ENCODE measurements at places on chromosomes 2 and 18.

DNA sequence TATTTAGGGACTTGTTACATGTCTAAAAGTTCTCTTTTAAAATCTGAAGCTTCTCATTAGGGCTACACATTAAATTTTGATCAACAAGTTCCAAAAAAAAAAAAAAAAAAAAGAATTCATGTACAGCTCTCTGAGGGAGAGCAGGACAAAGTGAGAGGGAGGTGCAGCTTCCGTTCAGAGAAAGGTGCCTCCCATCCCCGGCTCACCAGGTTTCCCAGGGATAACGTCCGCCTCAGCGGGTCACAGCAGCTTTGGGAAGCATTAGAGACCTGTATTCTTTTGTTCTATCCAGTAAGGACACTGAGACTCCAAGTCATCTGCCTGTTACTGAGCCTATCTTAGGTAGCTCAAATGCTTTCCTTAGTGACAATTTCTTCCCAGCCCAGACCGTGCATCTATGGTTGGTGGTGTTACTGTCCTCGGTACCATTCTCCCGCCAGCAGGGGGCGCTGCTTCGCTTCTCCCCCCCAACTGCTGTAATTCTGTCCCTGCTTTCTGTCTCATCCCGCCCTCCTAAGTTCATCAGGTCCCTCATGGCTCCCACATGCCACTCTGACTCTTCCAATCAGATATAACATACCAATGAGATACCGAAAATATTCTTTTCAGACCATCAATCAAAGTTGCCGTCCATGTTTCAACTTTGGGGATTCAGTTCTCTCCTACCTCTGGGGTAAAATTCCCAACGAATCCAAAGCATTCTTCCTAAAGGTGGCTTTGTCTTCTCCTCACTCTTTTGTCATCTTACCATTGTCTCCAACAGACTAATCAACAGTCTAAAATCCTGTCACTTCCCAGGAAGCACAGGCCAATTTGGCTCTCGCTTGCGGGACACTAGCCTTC, 466.5 kb downstream of the METTL4 start:
- DNase-seq = peak; percentile 53

- DNase-seq = peak; percentile 36
These were observed 19.4 kb downstream of the RRM2 start for GRCh38 chr2:10141736-10142639.

GRCh38 chr2:46363535-46364170, 66.4 kb downstream of the EPAS1 start:
- DNase-seq = peak; percentile 30

DNA sequence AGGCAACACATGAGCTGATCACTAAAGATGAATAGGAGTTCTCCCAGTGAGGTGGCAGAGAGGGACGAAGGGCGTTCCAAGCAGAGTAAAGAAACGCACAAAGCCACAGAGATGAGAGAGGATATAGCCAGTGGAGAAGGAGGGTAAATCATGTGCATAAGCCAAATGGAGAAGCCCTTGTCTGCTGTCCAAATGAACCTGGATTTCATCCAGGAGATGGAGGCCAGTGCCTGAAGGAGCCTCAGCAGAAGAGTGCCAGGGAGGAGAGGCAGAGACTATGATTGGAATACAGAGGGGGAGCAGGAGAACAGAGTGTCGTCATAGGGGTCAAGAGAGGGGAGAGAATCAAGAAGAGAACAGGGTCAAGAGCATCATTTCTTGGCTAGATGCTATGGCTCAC, 48.9 kb upstream of the STPG4 start:
- no peak for DNase-seq

DNA sequence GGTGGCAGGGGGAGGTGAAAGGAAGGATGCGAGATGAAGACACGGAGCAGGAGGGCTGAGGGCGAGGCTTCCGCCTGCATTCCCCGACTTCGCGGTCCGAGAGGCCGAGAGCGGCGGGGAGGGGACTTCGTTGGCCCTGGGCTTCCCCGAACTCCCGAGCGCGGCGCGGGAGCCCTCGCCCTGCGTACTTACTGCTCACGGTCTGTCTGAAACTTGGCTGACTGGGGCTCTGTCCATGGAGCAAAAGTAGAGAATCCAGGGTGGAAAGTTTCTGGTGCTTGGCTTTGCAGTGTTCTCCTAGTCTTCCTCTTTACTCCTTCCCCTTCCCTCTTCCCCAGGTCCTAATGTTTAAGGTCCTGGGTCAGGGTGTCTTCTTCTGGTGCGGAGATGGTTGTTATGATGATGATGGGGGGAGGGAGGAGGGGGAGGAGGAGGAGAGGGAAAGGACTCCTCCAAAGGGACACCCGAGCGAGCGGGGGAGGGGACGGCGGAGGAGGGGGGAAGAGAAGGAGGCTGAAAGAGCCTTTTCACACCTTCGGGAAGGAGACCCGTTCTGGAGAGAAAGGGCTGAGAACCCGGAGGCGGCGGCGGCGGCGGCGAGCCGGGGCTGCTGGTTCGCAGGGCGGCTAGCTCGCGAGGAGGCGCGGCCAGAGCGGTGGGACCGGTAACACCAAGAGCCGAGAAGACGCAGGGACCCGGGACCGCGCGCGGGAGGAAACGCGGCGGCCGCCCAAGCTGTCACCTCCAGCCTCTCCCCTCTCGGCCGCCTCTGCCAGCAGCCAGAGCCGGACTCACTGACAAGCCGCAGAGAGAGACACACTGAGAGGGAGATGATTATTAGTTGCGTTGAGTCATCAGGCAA, at the start of gene SATB2:
SATB2 (minus strand) TSS at position 793 of the 862 bp plus-strand sequence. CDS start 1,902 bp downstream, outside the sequence.
- DNase-seq = no peak

DNA sequence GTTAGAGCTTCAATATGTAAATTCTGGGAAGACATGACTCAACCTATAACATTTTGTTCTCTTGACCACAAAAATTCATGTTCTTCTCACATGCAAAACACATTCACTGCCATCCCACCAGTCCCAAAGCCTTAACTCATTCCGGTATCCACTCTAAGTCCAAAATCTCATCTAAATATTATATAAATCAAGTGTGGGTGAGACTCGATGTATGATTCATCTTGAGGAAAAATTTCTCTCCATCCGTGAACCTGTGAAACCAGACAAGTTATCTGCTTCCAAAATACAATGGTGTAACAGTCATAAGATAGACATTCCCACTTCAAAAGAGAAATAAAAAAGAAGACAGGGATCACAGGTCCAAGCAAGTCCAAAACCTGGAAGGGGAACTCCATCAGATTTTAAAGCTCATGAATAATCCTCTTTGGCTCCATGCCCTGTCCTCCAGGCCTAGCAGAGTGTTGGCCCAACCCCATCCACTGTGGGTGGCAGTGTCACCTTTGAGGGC, 101.3 kb downstream of the RAD51AP2 start:
- DNase-seq = no peak

DNA sequence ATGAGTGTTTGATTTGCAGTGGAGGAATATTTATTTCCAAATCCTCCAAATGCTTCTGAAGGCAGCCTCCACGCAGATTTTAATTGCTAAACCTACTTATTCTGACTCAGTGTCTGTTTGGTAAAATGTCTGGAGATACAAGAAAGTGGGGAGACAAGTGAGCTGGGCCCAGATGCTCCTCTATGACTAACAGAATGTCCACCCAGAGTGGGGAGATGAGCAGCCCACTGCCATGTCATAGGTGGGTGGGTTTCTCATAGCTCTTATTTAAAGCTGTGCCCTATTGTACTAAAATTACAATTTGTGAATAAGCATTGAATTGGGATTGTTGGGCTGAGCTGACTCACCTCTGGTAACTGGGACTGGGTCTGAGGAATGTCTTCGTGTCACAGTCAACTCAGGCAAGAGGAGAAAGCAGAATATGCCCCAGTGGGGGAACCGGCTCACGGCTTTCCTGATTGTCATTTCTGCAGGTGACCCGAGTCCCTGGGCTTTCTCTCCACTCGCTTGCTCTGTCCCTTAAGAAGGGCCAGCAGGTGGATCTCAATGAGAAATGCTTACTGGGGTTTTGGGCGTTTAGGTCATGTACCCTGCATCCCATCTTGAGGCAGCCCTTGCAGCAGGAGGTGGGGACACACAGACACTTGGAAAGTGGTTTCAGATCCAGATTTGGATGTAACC, 116.3 kb upstream of the SPRED2 start:
- DNase-seq = no peak

DNA sequence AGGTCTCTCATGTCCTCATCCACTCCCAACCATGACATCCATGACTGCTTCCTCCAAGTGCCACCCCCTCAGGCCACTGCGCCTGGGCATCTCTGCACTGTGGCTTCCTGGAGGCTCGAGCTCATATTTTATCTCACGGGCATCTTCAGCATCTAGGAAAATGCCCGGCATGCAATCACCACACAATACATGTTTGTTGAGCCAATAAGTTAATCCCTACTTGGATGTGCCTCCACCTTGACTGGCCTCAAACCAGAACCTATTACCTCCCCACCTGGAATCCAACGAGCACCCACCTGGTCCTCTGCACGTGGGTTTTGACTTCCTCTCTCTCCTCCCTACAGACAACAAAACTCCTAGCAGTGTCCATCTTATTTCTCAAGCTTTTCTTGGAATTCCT, 198.9 kb upstream of the REV1 start:
- DNase-seq = no peak

DNA sequence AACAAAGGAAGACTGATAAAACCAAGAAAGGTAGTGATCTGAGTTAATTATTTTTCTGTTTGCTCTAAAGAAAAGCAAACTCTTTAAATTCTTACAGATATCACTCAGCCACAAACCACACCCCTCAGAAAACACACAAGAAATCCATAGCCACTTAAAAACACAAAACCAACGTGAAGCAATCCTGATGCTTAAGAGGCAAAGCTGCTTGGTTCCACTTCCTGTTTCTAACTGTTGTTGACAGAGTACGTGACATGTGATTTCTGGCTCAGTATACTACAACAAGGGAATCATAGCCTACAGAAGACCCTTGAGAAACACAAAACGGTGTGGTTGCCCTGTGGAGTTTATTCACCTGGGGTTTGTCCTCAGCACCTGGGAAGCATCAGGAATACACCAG, 240.9 kb upstream of the APCDD1 start:
- peak; percentile 16 for DNase-seq

DNA sequence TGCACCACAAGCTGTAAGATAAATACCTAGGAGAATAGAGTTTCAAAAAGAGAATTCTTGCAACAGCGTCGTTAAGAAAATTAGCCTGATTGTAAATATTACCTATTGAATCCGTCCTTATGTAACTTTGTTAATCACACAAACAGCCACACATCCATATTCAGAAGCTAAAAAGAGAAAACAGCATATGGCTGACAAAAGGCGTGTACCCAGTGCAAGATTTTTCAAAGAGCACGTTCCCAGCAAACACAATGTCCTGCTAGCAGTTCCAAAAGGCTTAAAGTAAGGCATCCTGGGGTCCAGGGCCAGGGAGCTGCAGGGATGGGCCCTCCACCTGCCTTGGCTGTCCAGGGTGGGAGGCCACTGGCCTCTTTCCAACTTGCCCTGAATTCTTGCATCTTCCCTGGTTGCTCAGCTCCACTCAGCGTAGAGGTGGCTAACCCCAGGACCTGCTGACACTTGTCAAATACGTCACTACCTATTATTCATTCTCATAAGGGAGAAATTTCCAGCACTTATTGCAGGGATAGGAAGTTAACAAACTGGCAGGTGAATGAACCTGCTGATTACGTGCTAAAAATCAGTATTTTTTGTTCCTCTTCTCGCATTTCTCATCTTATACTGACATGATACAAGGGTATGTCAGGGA, 102.1 kb upstream of the NEDD4L start:
- DNase-seq = no peak

DNA sequence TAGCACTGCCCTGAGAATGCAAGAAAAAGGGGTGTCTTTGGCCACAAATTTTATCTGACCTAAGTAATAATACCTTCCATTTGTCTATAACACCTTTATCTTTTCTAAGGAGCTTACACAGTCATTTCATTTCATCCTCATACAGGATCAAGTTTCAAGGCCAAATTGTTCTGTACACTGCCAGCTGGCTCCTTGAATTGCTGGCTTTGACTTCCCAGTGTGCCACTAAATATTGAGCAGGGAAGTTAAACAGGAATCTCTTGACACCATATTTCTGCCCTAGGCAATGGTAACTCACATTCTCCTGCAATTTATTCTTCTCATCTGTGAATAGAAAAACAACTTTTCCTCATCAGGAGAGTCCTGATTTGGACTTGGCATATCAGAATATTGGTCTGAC, 195.1 kb upstream of the LRP1B start:
- no peak for DNase-seq

- DNase-seq = no peak
These were observed 7.4 kb downstream of the GYPC start for GRCh38 chr2:126663184-126663963.

DNA sequence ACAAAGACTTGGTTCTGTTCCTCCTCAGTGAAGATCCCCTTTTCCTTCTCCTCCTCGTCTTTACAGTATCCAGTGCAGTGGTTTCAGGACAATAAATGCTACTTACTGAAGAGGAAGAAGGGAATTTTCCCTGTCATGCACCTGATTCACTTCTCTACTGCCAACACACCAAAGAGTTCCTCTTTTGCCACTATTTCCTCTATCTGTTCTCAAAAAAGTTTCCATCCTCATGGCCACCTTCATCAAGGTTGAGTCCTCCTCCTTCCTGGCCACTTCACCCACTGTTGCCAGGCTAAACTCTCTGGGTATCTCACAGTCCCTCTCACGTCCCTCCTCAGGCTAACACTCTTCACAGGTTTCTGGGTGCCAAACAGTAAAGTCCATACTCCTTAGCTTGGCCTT, 41.7 kb downstream of the PLEKHM3 start:
- no peak for DNase-seq

GRCh38 chr2:30664761-30665358, 142.4 kb downstream of the CAPN13 start:
- DNase-seq = no peak

DNA sequence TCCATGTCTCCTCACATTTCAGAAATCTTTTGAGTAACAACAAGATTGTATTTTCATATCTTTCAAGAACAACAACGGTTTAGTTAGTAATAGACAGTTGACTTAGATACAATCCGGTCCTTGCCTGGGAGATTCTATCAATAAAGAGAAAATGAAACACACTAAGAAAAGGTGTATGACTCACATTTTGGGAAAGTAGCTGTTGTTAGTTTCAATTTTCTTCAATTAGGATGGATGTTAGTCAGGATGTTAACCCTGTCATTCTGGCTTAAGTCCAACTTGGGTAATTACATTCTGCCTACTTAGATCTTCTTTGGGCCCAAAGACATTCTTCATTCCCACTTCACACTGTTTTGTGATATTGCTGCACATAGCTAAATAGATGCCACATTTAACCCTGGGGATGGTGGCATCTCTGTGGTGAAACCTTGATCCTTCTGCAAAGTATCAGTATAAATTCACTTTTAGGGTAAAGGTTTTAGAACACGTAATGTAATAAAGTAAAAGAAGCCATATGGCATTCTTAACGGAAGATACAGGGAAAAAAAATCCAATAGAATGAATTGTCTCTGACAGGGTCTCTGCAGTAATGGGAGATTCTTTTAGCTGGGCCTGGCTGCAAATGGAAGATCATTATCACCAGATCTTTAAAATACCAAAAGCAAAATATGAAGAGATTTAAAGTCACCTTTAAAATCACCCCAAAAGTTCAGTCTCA, 365.5 kb downstream of the FIGN start:
- no peak for DNase-seq

DNA sequence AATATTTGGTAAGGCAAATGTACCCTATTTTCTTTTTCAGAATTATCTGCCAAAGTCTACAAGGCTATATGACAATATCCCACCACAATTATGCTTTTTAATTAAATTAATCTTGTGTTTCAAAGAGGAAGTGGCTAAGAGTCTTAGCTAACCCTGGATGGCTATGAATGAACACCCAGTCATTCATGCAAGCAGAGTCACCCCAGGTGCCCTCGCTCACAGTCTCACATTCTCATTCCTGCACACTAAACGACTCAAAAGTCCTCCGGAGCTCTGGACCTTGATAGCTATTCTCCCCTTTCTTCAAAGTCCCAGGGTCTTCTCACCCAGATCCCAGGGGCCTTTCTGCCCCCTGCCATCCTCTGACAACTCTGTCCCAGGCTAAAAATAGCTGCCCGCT, 42.1 kb upstream of the MRPL19 start:
- DNase-seq = no peak

GRCh38 chr18:39366656-39367055, 1801.1 kb upstream of the CELF4 start:
- no peak for DNase-seq
